ENCODE measurements at places on chromosomes 16 and 17. TPM values are rescaled to one million over a fixed set of nuclear protein-coding genes. Genes with fewer than 3 reads are reported as not detected.

TNP2 gene
- not detected for total RNA-seq

CTRB2 gene
- total RNA-seq: not detected

KRT36 gene
- not detected for total RNA-seq

NPIPA2 gene
- not detected for total RNA-seq

SPAG7 gene
- total RNA-seq: 4.9 TPM

ZNF469 gene
- 3.0 TPM for total RNA-seq

MNT gene
- total RNA-seq: 4.9 TPM

SEC14L5 gene
- total RNA-seq: 5.7 TPM

GDPD1 gene
- total RNA-seq: not detected

DVL2 gene
- 17.2 TPM for total RNA-seq

ATP1B2 gene
- total RNA-seq: 0.11 TPM

AMFR gene
- 112 TPM for total RNA-seq

WWOX gene
- 106 TPM for total RNA-seq

SLC7A6 gene
- 27.7 TPM for total RNA-seq

PLD6 gene
- 0.32 TPM for total RNA-seq

SRCIN1 gene
- total RNA-seq: not detected

DERL2 gene
- 7.5 TPM for total RNA-seq

HSD17B1 gene
- total RNA-seq: not detected

MT1A gene
- total RNA-seq: 183 TPM

RHBDF2 gene
- total RNA-seq: 12.7 TPM

CLEC10A gene
- total RNA-seq: 29.8 TPM

ASIC2 gene
- not detected for total RNA-seq

NOS2 gene
- total RNA-seq: not detected

CLEC19A gene
- not detected for total RNA-seq

SRR gene
- total RNA-seq: not detected

MT1F gene
- 9.8 TPM for total RNA-seq

CACNG5 gene
- total RNA-seq: not detected

NPIPA5 gene
- not detected for total RNA-seq

TTLL6 gene
- total RNA-seq: not detected

NLRC3 gene
- total RNA-seq: 2.1 TPM

PPP1R1B gene
- 2.4 TPM for total RNA-seq

TMEM235 gene
- not detected for total RNA-seq

Data from ascending aorta (tissue), 2 donors.